NCI-H1417 treated with DMSO at 0.1 percent for 48 hours (cell line): ENCODE measurements at places on chromosomes 3 and 15.

GRCh38 chr3:15069441-15069840, 4.3 kb upstream of the MRPS25 start:
- DNase-seq = no peak

DNA sequence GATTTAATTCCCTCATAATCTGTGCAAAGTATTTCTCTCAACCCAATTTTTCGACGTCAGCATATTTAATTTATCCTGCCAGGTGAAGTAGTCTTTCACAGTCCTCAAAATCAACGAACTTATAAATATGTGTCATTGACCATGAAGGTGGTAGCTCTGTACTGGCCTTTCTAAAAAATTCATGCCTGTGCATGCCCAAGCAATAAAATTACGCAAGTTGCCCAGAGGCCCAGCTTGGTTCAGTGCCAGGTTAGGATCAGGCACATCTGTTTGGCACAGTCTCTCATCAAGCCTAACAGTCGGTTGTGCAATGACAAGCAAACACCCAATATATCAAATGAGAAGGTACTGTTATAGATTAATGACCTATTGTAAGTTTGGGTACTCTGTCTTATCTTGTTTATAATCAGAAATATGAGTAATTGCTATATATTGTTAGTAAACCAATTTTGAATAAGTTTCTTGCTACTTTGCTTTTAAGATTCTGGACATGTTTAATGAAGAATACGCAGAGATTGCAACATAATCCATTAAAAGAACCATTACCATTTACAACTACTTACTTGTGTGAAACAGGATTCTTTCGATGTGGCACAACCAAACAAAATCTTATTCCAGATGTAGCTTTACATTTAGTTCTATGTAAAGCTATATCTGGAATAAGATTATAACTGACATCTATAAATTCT, 159.0 kb upstream of the IL12A start:
- peak; percentile 59 for DNase-seq

DNA sequence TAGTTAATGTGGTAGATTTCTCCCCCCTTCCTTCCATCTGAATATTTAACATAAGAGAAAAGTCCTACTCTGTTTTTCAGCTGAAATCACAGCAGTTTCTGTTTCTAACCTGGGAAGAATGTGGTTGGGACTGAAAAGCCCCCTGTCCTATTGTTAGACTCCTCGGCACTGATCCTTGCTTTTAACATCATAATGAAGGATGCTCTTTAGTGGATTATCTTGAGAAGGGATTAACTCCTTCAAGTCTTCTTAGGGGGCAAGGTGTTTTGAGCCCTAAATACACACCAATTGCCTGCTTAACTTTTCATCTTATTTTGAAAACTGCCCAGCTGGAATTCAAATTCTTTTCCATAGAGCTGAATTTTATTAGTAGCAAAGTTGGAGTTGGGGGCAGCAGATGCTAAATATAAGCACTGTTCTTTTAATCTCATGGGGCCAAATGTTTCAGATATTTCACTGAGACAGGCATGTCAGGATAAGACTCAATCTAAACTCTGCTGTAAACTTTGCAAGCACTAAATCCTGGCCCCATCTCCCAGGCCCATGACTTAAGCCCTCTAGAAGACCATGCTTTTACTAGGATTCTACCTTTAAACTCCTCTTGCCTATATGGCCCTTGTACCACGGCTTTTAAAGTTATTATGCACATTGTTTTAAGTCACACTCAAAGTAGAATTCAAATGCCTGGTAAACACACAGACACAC, 243.2 kb upstream of the NR2F2 start:
- no peak for DNase-seq

- DNase-seq = no peak
Observed at GRCh38 chr3:170801597-170801996, 68.4 kb downstream of the RPL22L1 start.

GRCh38 chr3:16869261-16870005, 15.3 kb upstream of the PLCL2 start:
- no peak for DNase-seq

DNA sequence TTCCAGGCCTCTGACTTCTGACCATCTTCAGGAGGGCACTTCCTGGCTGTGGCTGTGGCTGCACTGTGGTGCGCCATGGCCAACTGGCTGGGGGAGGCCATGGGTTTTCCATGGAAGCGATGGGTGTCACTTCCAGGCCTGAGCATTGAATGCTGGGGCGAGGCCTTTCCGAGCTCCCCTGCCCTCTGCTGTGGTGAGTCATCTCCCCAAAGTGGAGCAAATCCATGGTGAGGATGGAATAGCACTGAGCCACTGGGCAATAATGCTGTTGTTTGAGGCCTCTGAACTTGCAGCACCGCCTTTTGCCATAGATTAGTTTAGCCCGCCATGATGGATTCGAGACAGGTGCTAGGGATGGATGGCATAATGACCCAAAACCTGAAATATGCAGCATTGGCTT, 155.5 kb downstream of the GABRG3 start:
- no peak for DNase-seq

DNA sequence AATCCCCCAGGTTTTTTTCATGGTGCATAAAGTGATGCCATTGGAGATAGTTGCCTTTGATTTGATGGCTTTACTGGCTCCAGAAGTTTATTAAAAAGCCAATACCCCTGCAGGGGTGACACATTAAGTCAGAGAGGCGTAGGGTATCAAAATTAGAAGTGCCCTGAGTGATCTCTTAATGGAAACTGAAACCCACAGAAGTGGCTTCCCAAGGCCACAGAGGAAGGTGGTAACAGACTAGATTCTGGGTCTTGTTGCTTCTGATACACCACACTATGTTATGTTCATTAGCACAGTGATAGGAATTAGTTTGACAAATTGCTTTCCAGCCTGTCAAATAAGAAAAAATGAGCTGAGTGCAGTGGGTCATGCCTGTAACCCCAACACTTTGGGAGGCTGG, 112.3 kb downstream of the IQCH start:
- no peak for DNase-seq

DNA sequence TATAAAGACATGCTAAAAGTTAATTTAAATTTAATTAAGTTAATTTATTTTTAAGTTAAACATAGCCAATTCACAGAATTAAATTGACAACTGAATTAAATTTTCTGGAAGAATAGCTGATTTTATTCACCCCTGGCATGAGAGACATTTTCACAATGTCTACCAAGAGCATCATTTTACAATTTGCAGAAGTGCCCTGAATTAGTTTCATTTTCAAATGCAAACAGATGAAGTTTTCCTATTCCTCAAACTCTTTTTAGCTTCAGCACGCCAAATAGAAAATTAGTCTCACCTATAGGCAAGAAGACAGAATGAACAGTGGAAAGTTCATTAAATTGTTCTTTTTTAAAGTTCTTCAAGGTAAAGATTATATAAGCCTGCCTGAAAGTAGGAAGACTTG, 259.3 kb downstream of the ZBBX start:
- DNase-seq = no peak

DNA sequence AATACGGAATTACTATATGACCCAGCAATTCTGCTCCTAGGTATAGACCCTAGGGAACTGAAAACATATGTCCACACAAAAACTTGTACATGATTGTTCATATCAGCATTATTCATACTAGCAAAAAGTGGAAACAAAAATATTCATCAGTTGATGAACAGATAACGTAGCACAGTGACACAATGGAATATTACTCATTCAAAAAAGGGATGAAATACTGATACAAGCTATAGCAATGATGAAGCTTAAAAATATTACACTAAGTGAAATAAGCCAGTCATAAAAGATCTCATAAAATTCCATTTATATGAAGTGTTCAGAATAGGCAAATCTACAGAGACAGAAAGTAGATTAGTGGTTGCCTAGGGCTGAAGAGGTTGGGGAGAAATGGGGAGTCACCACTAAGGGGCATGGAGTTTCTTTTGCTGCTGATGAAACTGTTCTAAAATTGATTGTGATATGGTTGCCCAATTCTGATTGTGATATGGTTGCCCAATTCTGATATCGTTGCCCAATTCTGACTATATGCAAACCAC, 10.5 kb downstream of the C15orf61 start:
- no peak for DNase-seq

GRCh38 chr15:24944954-24945353, 9.8 kb upstream of the SNRPN start:
- DNase-seq = no peak

DNA sequence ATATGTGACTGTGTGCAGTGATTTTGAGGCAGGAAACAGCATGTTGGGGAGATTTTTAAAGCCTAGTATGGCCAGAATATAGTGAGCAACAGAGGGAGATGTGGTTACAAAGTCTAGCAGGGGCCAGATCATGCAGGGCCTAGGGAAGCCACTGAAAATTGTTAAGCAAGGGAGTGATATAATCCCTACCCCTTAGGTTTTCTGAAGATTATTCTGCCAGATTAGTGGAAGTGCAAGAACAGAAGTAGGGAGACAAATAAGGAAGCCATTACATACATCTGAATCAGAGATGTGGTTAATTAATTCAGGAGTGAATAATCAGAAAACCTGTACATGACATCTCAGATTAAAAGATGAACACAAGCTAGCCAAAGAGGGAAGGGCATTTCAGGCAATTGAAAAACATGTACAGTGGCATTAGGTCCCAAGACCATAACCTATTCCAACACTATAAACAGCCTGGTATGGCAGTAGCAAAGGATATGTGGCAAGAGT, 54.8 kb downstream of the MSL2 start:
- no peak for DNase-seq

DNA sequence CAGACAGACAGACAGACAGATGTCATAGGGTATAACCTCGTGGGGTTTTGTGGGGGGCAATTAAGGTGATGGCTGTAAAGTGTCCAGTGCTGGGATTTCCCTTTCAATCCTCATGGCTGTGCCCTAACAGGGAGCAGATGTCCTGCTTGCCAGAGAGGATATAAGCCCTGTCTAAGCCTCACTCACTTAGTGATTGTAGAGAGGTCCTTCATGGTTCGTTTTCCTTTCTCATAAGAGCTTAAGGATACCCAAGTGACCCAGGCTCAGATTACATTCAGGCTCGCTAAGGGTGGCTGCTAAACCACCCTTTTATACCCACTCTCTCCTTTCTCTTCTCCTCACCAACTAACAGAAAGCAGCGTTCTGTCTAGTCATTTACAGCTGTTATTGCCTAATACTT, 19.2 kb downstream of the LYSMD2 start:
- no peak for DNase-seq

DNA sequence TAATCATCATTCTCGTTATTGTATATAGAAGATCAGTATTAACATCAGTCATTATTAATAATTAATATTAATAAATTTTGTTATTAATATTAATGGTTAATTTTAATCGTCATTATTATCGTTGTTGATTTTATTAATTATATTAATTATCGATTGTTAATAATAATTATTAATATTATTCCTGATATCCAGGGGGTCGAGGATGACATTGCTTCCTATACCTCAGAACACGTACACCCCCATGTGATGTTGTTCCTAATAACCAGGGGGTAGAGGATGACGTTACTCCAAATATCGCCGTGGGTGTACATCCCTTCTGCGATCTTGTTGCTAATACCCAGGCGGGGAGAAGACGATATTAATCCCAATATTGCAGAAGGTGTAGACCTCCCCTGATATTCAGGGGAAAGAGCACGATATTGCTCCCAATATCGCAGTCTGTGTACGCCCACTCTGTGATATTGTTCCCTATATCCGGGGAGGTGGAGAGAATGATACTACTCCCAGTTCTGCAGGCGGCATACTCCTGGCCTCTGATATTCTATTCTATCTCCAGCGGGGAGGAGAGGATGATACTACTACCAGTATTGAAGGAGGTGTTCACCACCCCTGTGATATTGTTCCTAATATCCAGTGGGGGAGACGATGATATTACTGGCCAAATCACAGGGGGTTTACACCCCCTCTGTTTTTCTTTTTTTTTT, 22.3 kb upstream of the BMF start:
- DNase-seq = no peak

GRCh38 chr3:46383211-46383950, 12.6 kb downstream of the CCR5 start:
- no peak for DNase-seq
